ENCODE measurements at places on chromosomes 11 and 22.

DNA sequence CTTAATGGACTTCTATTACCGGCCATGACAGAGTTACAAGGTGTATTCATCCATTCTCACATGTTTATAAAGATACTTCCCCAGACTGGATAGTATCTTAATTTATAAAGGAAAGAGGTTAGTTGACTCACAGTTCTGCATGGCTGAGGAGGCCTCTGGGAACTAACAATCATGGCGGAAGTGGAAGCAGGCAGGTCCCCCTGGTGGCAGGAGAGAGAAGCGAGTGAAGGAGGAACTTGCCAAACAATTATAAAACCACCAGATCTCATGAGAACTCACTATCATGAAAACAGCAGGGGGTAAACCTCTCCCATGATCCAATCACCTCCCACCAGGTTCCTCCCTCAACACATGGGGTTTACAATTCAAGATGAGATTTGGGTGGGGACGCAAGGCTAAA, 170.0 kb upstream of the PDGFD start:
- DNase-seq, result no peak

DNA sequence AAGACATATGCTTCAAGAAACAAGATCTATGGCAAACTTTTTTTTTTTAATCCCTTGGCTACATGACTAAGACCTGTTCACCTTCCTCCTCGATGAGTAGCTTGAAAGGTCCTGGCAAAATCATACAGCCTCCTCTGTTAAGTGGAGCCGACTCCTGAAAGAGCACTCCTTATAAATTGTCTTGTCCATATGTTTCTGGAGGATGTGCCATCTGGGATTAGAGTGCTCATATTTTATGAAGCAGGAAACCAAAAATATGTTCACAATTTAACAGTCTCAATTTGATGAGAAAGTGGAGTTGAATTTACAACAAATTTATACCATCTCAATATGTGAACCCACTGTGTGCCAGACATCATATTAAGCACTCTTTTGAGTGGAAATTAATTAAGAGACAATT, 912.1 kb upstream of the FAT3 start:
- DNase-seq, result no peak

DNA sequence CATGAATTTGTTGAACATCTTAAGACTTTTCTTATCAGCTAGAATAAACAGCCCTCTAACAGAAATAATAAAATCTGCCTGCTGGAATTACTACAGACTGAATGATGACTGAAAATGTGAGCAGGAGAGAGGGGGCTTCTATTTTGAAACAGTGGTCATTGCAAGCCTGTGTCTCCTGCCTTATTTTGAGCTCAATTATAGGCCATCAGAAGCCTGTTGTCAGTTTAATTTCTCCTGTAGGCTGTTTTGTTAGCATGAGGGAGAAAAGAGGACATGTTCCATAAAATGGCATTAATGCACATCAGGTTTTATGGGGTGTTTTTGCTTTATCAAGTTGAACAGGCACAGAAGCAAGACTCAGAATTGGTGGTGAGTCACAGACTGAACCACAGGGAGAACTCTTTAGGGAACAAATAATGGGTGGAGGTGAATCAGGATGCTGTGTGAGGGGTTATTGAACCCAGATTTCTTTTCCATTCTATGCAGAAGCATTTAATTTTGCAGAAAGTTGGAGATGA, 129.1 kb downstream of the PARVA start:
- no peak for DNase-seq

- no peak for DNase-seq
Measured at GRCh38 chr11:78790784-78791183, 216.1 kb upstream of the NARS2 start.

DNA sequence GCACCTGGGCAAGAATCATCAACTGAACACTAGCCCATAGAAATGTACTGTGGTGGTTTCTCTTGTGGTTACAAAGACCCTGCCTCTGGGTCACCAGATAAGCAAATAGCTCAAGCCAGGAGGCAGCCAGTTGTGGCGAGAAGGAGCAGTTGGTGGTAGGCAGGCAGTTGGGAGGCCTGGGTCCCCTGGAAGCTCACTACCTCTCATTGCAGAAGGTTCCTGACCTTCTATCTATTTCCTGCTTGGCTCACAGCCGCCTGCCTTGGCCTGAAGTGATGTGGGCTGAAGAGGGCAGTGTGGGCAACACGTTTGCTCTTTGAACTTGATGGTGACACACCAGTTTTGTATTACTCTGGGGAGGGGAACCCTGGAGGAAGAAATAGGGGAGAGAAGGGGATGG, 34.7 kb downstream of the NECTIN1 start:
- no peak for DNase-seq

- DNase-seq, result no peak
Measured at GRCh38 chr11:35539256-35539655, 13.8 kb upstream of the PAMR1 start.

DNA sequence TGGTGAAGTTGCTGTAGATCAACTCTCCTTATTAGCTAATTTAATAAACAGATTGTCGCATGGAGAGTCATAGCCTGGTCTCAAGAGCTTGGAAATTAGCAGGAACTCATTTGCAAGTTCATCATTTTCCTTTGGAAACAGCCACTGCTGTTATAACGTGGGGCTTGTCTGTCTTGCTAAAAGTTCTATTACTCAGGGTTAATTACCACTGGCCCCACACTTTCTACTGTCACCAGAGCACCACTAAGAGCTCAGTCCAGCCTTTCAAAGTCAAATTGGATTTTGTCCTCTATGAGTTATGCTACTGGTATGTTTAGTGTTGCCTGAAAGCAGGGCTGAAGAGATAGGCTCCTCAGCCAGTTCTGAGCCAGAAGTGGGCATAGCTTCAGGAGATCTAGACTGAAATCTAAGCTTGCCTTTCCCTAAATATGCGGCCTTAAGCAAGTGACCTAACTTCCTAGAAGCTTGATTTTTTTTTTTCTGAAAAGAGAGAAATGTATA, 292.2 kb downstream of the INSC start:
- no peak for DNase-seq

DNA sequence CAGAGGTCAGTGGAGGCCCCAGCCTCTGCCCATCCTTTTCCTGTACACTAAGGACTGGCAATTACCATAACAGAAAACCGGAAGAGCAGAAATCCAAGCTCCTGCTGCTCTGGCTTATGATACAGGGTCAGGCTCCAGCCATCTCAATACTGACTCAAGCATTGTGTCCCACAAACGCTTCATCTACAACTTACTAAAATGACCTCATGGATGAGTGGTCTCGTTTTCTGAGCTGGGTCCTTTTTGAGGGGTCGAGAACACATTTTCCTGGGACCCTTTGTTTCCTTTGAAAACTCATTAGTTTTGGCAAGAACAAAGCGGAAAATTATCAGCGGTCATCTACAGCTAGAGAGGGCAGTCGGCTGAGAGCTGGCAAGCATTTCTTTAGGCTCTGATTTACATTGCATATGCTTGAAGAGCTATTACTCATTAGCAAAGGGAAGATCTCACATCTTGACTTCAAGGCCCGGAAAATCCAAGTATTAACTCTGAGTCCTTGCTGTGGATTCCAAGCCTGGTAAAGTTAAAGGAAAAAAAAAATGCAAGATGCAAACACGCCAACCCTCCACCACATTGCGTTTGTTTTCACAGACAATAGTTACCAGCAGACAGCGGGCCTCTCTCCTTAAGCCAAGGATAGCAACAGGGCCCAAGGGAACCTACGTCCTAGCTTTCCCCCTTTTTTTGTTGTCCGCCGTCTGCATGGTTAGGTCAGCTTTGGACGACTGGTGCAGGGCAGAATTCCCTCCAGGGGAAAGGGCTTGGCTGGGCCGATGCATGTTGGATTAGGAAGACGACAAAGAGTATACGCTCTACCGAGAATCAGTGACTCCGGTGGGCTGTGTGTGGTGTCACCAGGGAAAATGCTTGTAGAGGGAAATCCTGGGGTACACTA, 1.8 kb downstream of the TESMIN start:
- DNase-seq, result no peak

DNA sequence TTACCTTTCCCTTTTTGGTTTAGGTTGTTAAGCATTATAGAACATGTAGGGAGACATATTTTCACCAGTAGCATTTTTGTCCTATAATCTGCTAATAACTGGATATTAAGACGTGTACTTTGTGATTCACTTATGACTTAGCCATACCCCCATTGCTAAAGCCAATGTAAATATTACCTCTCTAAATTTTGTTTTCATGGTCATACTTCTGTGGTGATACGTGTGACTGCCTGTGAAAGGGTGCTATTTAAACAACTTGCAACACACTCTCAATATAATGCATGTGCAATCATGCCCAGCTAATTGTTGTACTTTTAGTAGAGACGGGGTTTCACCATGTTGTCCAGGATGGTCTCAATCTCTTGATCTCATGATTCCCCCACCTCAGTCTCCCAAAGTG, 36.2 kb upstream of the PAK1 start:
- no peak for DNase-seq

DNA sequence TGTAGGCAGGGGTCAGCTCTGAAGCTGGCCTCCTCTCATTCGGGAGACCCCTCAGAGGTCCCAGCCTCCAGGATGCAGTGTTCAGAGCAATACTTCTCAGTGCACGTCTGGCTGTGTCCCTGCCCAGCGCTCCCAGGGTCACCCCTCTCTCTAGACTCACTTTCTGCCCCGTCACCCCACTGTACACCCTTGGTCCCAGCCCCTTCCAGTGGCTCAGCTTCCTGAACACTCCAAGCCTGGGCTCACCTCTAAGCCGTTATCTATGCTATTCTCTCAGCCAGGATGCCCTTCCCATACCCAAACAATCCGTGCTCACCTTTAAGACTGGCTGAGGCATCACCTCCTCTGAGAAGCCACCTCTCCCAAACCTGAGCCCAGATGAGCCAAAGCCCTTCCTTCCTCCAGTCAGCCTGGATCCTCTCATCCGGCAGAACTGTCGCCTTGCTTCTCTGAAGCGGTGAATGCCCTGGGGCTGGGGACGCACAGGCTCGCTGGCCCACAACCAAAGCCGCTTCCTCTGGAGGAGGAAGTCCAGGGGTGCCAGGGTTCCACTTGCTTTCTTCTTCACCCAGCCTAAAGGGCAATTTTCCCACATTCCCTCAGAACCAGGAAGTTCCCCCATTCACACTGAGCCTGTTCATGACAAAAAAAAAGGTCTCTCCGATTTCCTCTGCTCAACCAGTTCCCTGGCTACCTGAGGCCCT, 13.7 kb upstream of the CDKN1C start:
- DNase-seq, result no peak

DNA sequence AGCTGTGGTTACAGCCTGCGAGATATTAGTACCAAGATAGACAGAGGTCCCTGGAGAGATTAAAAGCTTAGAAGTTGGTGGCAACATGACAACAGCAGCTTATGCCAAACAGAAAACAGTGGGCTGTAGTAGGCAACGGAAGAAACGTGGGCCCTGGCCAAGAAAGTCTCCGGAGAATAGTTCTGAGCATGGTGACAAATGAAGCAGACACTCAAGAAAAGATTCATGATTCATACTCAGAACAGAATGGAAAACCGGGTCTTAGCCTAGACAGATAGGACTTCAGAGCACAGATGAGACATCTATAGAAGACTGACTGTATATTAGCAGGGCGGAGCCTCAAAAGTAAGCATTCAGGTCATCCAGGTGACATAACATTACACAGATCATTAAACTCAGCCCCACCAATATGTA, 727.4 kb downstream of the ETS1 start:
- no peak for DNase-seq

GRCh38 chr11:64448599-64449380, 89.8 kb downstream of the RPS6KA4 start:
- DNase-seq, result peak; percentile 65

- DNase-seq, result no peak
Measured at GRCh38 chr22:33329398-33329797, 271.2 kb upstream of the SYN3 start.

GRCh38 chr22:42258126-42258525, 12.3 kb downstream of the TCF20 start:
- no peak for DNase-seq

GRCh38 chr22:44773082-44773481, 20.7 kb downstream of the ARHGAP8 start:
- DNase-seq, result no peak

- no peak for DNase-seq
Measured at GRCh38 chr22:20589614-20590476, 82.4 kb downstream of the MED15 start.

GRCh38 chr11:117438371-117439000, 110.8 kb downstream of the CEP164 start:
- DNase-seq, result no peak

DNA sequence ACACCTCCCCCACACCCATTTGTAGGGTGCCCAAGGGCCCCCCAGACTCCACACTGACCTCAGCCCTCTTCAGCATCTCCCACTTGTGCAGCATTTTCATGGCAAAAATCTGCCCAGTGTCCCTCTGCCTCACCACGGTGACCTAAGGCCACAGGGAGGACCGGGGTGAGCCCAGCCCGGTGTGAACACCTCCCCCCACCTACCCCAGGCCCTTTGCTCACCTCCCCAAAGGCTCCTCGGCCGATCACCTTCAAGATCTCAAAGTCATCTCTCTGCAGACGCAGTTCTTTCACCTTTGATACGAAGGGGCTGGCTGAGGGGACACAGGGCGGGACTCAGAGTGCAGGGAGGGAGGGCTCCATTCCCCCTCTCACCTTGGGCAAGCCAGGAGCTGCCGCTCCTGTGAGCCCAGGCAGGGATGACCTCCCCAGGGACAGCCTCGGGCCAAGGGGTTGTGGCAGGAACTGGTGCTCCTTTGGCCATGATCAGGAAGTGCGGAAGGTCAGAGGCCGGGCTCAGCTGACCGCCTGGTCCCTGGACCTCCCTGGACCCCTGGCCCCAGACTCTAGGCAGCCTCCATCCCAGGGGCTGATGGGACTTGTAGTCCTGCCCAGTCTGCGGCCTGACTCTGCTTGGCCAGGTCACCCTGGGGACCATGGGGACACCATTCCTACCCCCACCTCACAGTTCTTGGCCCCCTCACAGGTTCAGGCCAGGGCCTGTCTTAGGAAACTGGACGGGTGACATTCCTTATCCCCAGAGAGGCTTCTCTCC, 2.7 kb downstream of the CDC42BPG start:
- DNase-seq, result no peak

DNA sequence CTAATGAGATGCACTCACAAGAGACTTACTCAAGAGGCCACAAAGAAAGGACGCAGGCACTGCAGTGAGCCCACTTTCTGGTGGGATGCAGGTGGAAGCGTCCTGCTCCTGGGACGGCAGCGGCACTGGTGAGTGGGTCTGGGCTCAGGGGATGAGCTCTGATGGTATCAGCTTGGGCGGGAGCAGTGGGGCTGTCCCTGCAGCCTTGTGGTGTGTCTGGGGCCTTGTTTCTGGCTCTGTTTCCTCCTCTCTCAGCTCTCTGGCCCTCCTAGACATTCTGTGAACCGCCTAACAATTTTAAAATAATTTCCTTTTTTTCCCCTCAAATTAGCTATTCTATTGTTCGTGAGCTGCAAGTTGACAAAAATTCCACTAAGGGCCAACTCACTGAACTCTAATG, 8.8 kb upstream of the ST14 start:
- no peak for DNase-seq

DNA sequence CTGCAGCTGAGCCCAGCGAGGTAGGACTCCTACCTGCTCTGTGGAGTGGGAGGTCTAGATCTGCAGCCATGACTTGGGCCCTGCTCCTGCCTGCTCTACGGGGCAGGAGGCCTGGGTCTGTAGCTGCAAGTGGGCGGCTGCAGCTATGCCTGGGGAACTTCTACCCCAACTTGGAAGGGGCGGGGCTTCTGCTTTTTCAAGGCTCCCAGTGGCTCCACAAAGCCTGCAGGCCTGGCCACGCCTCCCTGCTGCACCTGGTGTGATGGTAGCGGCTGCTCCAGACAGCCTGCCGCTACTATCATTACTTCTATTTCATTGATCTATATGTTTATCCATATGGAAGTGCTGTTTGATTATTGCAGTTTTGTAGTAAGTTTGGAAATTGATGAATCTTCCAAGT, 121.2 kb downstream of the NELL1 start:
- DNase-seq, result no peak

- DNase-seq, result no peak
Measured at GRCh38 chr22:37985050-37985585, 763 bp upstream of the SOX10 start.

GRCh38 chr22:25540908-25541660, 23.4 kb upstream of the GRK3 start:
- no peak for DNase-seq
